ENCODE measurements at places on chromosomes 3 and 15. TPM values are rescaled to one million over a fixed set of nuclear protein-coding genes. Genes with fewer than 3 reads are reported as not detected.

DNA sequence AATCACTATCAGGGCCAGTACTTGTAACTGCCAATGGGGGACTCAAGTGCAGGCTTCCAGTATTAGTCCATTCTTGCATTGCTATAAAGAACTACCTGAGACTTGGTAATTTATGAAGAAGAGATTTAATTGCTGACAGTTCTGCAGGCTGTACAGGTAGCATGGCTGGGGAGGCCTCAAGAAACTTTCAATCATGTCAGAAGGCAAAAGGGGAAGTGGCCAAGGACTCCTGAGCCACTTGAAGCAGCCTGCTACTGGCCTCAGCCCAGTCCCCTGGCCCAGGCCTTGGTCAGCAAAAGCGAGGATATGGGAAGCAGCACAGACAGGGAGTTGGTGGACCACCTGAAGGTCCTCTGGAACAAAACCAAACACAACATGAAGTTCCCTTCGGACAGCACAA lies 29.2 kb upstream of the OR5K1 start:
- DNase-seq, result no peak

DNA sequence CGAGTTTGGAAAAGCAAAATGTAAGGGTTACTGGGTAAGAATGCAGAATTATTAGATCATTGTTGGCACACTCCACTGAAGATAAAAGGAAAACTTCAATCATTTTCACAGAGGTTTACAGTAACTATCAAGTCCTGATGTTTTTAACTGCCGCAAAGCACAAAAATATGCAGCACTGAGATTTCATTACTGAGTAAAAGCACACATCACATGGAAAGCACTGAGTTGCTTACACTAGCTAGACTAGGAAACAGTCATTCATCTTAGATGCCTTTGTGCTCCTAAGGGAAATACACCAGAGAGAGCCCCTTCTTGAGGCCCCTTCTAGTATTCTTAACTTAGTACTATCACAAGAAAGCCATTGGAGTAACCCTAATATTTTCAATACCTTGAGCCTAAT lies 11.8 kb upstream of the P2RY1 start:
- no peak for DNase-seq

GRCh38 chr15:82532991-82533481 lies 7.2 kb downstream of the RPS17 start:
- DNase-seq, result no peak

GRCh38 chr15:73318463-73319351 lies 50.1 kb downstream of the HCN4 start:
- peak; percentile 83 for DNase-seq

DNA sequence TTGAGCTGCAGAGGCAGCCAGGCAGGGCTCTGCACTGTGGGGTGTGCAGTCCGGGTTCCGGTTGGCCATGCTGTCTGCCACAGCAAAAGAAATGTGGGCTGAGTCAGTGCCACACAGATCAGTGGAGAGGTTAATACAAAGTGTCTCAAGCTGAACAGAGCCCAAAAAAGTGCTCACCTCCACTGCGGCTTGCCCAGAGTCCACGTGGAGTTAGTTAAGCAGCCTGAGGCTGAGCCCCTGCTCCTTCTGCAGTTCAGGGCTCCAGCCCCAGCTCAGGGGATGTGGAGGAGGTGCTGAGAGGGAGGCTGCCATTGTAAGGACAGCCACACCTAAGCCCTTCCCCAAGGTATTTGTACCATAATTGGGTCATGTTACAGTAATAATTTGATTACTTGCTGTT lies 85.3 kb downstream of the LRRK1 start:
- DNase-seq, result peak; percentile 33

- no peak for DNase-seq
Measured at GRCh38 chr3:93906245-93906644, 67.5 kb downstream of the PROS1 start.

DNA sequence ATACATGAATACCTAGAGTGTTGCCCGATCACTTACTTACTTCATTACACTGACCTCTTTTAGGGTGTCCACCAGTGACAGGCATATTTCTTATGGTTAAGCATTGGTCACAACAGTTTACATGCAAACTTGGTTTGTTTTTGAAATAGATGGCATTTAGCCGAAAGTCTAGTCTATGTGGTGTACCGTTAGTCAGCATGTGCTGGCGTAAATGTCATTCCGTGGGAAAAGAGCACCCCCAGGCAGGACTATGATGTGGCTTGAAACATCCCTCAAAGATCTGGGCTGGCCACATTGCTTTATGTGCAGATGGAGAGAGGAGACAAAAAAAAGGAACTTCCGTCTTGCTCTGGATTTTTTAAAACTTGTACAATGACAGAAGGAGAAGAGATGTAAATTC lies 357.0 kb upstream of the ICE2 start:
- DNase-seq, result no peak

DNA sequence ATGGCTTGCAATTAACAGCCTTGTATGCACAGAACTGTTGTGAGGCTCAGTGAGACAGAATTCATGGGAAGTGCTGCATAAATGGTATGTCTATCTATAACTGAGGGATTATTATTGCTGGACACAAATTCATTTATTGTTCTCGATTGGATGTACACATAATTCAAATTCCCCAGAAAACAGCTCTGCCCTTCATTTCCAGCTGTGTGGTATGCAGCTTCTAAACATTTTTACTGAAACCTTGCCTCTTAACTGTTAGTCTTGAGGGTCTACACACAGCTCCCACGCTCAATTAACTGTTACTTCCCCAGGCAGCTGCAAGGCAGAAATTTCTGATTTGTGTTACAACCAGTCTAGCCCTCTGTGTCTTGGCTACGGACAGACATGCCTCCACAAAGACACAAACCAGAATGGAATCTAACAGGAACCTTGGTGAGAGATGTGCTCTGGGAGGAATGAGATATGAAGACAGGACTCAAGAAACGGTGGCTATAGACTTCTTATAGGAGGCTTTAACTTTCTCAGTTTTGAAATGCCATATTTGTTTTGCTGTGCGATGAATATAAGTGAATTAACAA lies 139.7 kb upstream of the TBL1XR1 start:
- peak; percentile 22 for DNase-seq

DNA sequence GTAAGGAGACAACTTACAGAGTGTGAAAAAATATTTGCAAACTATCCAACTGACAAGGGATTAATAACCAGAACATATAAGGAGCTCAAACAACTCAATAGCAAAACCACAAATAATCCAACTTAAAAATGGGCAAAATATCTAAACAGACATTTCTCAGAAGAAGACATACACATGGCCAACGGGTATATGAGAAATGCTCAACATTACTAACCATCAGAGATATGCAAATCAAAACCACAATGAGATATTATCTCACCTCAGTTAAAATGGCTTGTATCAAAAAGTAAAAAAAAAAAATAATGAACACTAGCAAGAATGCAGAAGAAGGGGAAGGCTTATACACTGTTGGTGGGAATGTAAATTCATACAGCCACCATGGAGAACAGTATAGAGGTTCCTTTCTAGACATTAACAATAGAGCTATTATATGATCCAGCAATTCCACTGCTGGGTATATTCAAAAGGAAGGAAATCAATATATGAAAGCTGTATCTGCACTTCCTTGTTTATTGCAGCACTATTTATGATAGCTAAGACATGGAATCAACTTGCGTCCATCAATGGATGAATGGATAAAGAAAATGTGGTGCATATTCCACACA lies 998.6 kb downstream of the NAALADL2 start:
- no peak for DNase-seq

- DNase-seq, result no peak
Measured at GRCh38 chr3:127791221-127791913, 30.9 kb downstream of the MGLL start.

DNA sequence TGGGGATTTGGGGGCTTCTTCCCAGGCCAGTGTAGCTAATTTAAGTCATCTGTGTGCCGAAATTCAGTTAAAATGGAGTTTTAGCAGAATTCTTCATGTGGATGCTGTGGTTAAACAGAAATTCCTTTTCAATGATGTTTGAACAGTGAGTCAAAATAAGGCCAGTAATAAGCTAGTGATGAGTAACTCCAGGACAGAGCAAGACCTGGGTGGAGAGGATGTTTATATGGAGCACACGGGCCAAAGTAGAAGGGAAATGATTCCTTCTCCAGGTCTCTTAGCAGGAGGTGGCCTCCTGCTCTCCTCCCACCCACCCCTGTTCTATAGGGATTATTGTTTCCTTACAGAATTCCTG lies 31.9 kb upstream of the UACA start:
- DNase-seq, result no peak

SLC35G2 gene
- 4.7 TPM for total RNA-seq

KLHL6 gene
- total RNA-seq, result not detected

SCG5 gene
- total RNA-seq, result 16.9 TPM

PIERCE2 gene
- 1.4 TPM for total RNA-seq

FBXO40 gene
- 0.06 TPM for total RNA-seq

All from H1 (cell line).